Left renal pelvis (tissue), 4 donors: ENCODE measurements at places on chromosomes 1 and 21.

- DNase-seq, result no peak
These were observed 8.8 kb upstream of the SRP9 start for GRCh38 chr1:225768662-225769426.

- DNase-seq, result no peak
These were observed 125.7 kb upstream of the L1TD1 start for GRCh38 chr1:62068978-62069377.

DNA sequence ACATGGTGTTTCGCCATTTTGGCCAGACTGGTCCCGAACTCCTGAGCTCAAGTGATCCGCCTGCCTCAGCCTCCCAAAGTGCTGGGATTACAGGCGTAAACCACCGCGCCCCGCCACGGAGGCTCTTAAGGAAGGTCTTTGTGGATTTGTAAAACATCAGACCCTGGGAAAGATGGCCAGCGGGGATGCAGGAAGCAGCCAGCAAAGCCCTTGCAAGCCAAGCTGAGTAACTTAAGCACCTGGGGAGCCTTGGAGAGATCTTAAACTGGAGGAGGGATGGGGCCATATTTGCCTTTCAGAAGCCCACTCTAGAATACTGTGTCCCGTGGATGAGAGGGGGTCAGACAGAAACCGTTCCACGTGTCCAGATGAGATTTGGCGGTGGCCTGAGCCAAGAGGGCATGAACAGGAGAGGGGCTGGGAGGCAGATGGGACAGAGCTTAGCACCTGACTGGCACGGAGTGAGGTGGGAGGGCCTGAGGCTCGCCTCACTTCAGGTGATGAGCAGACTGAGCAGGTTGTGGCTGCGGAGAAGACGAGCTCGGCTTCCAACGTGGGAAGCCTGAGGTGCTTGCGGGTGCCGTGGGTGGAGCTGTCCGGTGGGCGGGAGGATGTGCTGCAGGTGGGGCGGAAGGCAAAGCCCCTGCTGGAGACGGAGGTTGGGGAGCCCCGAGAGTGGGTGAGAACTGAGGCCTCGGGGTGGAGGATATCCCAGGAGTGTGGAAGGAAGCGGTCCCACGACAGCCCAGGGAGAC lies 11.7 kb downstream of the C1orf216 start:
- no peak for DNase-seq

DNA sequence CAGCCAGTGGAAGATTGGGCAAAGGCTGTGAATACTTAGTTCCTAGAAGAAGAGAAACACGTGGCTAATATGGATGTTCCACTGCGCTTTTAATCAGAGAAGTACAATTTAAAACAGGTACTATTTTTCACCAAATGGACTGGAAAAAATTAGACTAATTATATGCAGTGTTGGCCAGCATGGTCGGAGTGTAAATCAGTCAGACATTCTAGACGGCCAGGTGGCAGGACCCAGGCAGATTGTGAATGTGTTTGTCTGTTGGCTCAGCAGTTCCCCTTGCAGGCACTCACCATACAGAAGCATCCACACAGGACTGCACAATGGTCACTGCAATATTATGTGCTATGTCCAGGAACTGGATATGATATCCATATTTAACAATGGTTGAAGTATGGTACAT lies 23.9 kb upstream of the SLC25A34 start:
- DNase-seq, result no peak

DNA sequence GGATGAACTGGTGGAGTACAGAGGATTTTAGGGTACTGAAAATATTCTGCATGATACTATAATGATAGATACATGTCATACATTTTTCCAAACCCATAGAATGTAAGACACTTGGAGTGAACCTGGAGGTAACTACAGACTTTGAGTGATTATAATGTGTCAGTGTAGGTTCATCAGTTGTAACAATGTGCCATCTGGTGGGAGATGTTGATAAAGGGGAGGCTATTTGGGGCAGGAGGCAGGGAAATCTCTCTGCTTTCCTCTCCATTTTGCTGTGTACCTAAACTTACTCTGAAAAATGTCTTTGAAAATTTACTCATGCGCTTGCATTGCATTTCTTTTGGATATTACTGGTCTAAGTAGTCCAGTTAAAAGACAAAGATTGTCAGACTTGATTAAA lies 35.2 kb downstream of the PTBP2 start:
- DNase-seq, result no peak

DNA sequence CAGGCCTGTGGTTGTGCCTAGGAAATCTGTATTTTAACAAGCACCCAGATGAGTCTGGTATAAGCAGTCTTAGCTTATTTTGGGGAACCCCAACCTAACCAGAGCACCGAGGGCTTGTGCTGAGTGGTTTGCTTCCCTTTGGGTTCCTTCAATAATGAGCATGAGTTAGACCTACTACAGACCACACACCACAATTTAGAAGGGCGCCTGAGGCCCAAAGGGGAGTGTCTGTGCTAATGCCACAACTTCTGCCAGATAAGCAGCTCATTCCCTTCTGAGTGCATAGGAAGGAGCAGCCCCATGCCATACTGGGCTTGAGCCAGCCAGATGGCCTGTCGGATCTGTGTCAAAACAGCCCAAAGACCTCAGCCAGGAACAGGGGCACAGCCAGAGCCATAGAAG lies 15.4 kb upstream of the LSS start:
- DNase-seq, result no peak
